ENCODE measurements at places on chromosomes 12 and 14.

GRCh38 chr12:99916555-99916954 lies 68.2 kb downstream of the ANKS1B start:
- DNase-seq, result no peak
- no peak overlapping the region for H3K4me3 ChIP-seq
- no peaks in the 10 kb centered on the region for H3K4me1 ChIP-seq
- no peak overlapping the region for H3K27ac ChIP-seq

GRCh38 chr12:119512772-119513497 lies 80.6 kb upstream of the TMEM233 start:
- no peak overlapping the region for H3K27ac ChIP-seq
- no peaks in the 10 kb centered on the region for H3K36me3 ChIP-seq
- no peak for DNase-seq
- no peak overlapping the region for H3K4me3 ChIP-seq

DNA sequence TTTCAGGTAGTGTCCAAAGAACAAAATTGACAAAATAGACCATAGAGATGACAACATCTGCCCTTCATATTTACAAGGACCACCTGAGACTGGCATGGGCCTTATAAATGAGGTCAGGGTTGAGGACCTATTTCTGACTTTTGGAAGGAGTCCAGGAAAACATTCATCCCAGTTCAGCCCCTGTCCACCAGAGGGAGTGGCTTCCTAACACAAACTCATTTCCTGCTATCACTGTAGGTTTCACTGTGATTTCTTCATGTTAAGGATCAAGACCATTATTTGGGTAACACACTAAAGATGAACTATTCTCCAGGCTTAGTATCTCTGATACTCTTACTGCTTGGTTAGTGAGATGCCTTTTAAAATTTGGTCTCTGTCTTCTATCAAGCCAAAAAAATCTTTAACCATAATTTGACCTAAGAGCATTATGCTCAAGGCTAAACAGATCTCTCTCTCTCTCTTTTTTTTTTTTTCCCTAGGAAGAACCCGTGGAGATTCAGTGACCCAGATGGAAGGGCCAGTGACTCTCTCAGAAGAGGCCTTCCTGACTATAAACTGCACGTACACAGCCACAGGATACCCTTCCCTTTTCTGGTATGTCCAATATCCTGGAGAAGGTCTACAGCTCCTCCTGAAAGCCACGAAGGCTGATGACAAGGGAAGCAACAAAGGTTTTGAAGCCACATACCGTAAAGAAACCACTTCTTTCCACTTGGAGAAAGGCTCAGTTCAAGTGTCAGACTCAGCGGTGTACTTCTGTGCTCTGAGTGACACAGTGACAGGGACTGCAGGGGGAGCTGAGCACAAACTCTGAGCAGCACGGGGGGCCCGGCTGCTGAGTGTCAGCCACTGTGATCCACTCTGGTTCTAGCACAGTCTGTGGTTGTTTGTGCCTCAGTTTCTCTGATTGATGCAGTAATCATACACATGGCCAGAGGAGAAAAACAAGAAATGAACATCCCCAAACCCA lies 267.6 kb upstream of the OR4E1 start:
- H3K27ac ChIP-seq, result no peak overlapping the region
- H3K4me3 ChIP-seq, result no peak overlapping the region
- H3K27me3 ChIP-seq, result no peaks in the 10 kb centered on the region
- no peaks in the 10 kb centered on the region for H3K36me3 ChIP-seq
- no peak for DNase-seq
- H3K4me1 ChIP-seq, result no peaks in the 10 kb centered on the region

DNA sequence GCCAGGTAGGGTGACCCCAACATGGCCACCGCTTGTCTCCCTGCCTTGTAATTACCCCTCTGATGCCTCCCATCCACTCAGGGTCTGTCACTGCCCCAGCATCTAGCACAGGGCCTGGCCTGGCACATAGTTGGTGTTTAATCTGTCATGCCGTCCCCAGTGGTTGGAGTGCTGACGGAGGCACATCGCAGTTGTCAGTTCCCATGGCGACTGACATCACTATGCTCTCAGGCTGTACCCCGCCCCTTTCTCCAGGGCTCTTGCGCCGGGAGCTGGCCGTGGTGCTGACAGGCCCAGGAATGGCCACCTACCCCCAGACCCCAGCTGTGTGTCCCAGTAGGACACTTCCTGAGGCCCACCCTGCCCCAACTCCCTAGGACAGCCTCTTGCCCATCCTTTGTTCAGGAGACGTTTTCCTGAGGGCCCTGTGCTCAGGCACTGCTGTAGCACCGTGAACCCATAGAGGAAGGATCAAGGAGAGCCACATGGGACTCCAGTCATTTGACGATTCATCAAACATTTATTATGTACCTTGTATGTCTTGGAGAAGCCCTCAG lies 23.0 kb downstream of the FAM222A start:
- H3K4me1 ChIP-seq, result no peaks in the 10 kb centered on the region
- no peaks in the 10 kb centered on the region for H3K27me3 ChIP-seq
- H3K36me3 ChIP-seq, result no peaks in the 10 kb centered on the region
- no peak for DNase-seq
- no peak overlapping the region for H3K27ac ChIP-seq

DNA sequence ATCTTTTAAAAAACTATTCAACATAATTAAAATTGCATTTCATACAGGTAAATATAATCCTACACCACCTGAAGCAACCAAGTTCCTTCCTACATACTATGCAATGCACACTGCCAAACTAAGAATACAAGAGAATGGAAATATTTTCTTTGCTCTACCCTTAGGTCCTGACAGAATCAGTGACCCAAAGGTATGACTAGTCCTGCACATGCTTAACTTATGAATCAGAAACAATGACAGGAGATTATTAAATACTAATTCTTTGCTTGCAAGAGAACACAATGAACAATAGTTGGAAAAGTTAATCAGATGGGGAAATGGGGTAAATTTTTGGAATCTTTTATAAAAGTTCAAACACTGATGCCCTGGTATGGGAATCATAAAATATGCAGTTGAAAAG lies 220.1 kb downstream of the SOX5 start:
- no peaks in the 10 kb centered on the region for H3K36me3 ChIP-seq
- H3K27me3 ChIP-seq, result no peaks in the 10 kb centered on the region
- no peak for DNase-seq
- H3K4me3 ChIP-seq, result no peak overlapping the region
- H3K4me1 ChIP-seq, result no peaks in the 10 kb centered on the region

DNA sequence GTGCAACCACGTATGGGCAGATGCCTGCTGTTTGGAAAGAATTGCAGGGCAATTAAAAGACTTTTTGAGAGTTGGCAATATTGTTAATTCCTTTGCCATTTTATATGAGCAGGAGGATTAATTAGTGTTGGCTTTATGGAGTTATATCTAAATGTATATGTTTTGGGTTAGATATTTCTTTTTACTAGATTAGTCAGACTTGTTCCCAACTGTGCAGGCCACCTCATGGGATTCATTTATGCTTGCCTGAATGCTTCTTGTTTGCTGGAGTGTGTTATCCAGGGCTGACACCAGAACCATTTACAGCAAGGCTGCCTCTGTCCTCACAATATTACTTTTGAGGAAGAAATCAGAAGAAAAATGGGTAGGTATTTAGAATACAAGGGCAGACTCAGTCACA lies 192.5 kb downstream of the KTN1 start:
- H3K4me1 ChIP-seq, result no peaks in the 10 kb centered on the region
- no peaks in the 10 kb centered on the region for H3K27me3 ChIP-seq
- H3K36me3 ChIP-seq, result no peaks in the 10 kb centered on the region
- no peak for DNase-seq
- H3K4me3 ChIP-seq, result no peak overlapping the region

GRCh38 chr12:53034459-53034858 lies 15.4 kb upstream of the TNS2 start:
- H3K27ac ChIP-seq, result no peak overlapping the region
- H3K4me1 ChIP-seq, result peaks cover 11% of the 10 kb centered on the region
- peaks cover 5% of the 10 kb centered on the region for H3K36me3 ChIP-seq
- no peak for DNase-seq

DNA sequence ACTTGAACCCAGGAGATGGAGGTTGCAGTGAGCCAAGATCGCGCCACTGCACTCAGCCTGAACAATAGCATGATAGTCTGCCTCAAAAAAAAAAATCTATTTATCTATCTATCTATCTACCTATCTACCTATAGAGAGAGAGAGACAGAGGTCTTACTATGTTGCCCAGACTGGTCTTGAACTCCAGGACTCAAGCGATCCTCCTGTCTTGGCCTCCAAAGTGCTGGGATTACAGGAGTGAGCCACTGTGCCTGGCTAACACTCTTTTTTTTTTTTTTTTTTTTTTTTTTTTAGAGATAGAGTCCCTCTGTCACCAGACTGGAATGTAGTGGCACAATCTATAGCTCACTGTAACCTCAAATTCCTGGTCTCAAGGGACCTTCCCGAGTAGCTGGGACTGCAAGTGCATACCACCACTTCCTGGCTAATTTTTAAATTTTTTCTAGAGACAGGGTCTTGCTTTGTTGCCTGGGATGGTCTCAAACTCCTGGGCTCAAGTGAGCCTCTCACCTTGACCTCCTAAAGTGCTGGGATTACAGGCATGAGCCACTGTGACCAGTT lies 1.9 kb downstream of the FAM186A start:
- H3K36me3 ChIP-seq, result no peaks in the 10 kb centered on the region
- H3K27me3 ChIP-seq, result no peaks in the 10 kb centered on the region
- no peak overlapping the region for H3K27ac ChIP-seq
- no peaks in the 10 kb centered on the region for H3K4me1 ChIP-seq
- DNase-seq, result no peak
- H3K4me3 ChIP-seq, result no peak overlapping the region

DNA sequence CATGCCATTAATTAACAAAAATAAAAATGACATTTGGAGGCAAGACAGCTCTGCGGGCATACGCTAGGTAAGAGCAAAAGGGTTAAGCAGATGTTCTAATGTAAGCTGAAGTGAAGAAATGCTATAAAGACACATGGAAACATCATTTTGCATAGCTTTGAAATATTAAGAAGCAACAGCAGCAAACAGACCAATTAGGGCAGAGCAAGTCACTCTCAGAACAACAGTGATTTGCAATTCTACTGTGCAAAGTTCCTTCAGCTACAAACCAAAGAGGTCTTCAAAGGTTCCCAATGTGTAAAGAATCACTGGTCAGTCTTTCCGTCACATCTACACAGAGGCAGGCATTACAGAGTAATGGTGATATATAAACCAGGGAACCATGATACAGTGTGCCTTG lies 68.2 kb downstream of the PAPLN start:
- no peak overlapping the region for H3K27ac ChIP-seq
- no peak overlapping the region for H3K4me3 ChIP-seq
- no peak for DNase-seq
- H3K4me1 ChIP-seq, result no peaks in the 10 kb centered on the region

DNA sequence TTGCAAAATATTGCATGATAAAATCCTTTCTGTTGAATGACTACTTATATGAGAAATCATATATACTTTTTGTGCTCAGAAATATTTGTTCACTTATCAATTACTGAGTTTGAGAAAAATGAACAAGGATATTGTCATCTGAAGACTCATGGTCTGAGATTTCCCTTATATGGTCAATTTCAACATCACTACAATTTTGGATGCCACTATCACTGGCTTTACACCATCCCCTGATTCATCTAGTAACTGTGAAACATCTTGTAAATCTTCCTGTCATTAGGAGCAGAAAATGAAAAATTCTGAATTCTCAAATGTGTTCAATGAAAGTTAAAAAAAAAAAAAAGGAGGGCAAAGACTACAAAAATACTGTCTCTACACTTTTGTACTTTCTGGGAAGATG lies 21.8 kb upstream of the GXYLT1 start:
- no peaks in the 10 kb centered on the region for H3K27me3 ChIP-seq
- H3K4me3 ChIP-seq, result no peak overlapping the region
- no peaks in the 10 kb centered on the region for H3K4me1 ChIP-seq

- no peaks in the 10 kb centered on the region for H3K27me3 ChIP-seq
- no peak for DNase-seq
- no peaks in the 10 kb centered on the region for H3K4me1 ChIP-seq
- peaks cover 12% of the 10 kb centered on the region for H3K36me3 ChIP-seq
Observed at GRCh38 chr12:69579029-69579428, 6.2 kb upstream of the CCT2 start.

DNA sequence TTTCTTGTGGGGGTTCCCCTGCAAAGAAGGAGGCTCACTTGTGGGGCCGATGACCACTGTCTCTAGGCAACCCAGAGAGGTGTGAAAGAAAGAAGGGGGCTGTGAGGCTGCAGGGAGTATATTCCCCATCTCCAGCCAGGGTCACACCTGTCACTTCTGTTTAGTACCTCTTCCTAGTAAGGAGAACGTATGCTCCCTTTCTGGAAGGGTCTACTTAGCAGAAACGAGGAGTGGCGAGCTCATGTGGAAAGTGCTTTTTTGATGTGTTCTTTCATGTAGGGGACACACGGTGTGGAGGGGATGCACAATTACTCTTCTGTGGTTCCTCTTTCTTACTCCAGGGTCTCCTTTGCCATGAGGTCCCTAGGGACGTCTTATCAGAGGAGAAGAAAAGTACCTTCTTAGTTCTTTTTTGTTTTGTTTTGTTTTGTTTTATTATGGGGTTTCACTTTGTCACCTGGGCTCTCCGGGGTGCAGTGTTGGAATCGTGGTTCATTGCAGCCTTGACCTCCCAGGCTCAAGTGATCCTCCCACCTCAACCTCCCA lies 58.3 kb downstream of the PRKCH start:
- H3K27ac ChIP-seq, result no peak overlapping the region
- DNase-seq, result no peak

DNA sequence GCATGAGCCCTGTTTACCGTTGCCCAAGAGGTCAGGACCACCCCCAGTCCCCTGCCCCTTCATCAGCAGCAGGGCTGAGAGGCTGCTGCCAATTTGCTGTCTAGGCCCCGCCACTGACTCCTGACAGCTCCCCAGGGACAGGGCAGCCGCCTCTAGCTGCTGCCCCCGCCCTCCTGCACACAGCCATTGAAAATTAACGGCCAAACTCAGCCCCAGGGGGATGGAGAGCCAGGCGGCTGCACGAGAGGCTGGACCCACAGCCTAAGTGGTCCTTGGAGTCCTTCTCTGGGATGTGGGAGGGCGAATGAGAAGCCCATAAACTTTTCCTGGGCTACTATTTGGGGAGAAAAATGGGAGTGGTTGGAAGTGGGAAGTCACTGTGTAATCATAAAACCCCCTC lies 4.6 kb downstream of the FOXN4 start:
- no peak for DNase-seq
- no peaks in the 10 kb centered on the region for H3K36me3 ChIP-seq
- H3K27me3 ChIP-seq, result no peaks in the 10 kb centered on the region
- no peak overlapping the region for H3K4me3 ChIP-seq
- H3K27ac ChIP-seq, result no peak overlapping the region

DNA sequence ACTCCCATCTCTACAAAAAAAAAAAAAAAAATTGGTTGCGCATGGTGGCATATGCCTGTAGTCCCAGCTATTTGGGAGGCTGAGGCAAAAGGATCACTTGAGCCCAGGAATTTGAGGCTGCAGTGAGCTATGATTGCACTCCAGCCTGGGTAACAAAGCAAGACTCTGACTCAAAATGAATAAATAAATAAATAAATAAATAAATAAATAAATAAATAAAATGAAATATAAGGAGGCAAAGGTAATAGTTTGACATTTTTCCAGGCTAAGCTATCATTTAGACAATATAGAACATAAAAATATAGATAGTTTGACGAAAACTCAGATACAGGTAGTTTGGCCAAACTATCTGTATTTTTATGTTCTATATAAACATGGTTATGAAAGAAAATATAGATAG lies 40.5 kb downstream of the ZCRB1 start:
- no peak for DNase-seq
- no peaks in the 10 kb centered on the region for H3K27me3 ChIP-seq
- no peaks in the 10 kb centered on the region for H3K36me3 ChIP-seq
- no peak overlapping the region for H3K4me3 ChIP-seq

Measured in vagina (tissue), 2 donors.